ENCODE measurements at places on chromosomes 2 and 18. TPM values are rescaled to one million over a fixed set of nuclear protein-coding genes. Genes with fewer than 3 reads are reported as not detected.
A peak's percentile ranks its signal among the peaks of the same experiment; 100 is the strongest.

DNA sequence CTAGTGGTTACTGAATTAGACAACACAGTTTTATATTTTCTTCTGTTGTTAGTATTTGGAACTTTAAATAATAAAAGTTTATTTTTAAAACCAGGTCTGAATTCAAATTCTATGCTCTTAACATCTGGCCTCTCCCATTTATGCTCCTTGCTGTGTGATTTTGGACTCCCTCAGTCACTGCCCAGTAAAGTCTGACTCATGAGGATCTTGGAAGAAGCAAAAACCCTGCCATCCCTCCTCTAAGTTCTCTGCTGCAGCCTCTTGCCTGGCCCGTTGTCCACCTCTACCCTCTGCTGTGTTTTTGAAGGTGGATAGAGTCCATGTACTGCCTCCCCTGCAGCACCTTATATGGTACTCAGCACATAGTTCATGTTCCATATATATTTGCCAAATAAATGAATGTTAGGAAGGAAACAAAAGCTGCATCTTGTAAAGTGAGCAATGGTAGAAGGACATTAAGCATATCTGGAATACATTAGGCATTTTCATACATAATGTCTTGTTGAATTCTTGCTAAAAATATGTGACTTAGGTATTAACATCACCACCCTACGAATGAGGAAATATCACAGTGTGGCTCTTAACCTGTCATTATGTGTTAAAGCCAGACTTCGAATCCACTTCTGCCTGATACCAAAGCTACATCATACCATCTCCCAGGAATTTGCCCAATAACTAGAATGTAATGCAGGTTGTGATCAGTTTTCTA is 62.1 kb downstream of the THNSL2 start:
- DNase-seq, result no peak

GRCh38 chr18:30234755-30235154 is 807.8 kb downstream of the DSC3 start:
- DNase-seq, result no peak

GRCh38 chr2:61787941-61788563 is 65.8 kb downstream of the FAM161A start:
- no peak for DNase-seq

DNA sequence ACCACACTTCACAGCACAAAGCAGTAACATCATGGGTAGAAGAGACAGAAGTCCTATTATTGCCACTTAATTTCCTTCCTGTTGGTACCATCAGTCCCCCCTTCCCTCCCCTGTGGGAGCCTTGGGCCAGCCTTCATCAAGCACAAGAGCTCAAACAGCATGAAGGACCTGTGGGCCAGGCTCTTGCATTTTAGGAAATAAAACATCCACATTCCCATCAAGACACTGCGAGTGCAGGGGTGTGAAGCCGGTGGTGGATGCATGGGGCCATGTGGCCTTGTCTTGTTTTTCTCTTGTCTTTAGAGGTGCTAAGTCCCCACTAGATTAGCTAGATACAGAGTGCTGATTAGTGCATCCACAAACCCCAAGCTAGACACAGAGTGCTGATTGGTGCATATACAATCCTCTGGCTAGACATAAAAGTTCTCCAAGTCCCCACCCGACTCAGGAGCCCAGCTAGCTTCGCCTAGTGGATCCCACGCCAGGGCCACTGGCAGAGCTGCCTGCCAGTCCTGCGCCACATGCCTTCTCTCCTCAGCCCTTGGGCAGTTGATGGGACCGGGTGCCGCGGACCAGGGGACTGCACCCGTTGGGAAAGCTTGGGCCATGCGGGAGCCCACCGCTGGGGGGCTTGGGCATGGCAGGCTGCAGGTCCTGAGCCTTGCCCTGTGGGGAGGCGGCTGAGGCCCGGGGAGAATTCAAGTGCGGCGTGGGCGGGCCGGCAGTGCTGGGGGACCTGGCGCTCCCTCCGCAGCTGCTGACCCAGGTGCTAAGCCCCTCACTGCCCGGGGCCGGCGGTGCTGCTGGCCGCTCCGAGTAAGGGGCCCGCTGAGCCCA is 14.7 kb upstream of the PXDN start:
- DNase-seq, result no peak

- no peak for DNase-seq
Measured at GRCh38 chr2:201957091-201957490, 76.6 kb upstream of the FZD7 start.

DNA sequence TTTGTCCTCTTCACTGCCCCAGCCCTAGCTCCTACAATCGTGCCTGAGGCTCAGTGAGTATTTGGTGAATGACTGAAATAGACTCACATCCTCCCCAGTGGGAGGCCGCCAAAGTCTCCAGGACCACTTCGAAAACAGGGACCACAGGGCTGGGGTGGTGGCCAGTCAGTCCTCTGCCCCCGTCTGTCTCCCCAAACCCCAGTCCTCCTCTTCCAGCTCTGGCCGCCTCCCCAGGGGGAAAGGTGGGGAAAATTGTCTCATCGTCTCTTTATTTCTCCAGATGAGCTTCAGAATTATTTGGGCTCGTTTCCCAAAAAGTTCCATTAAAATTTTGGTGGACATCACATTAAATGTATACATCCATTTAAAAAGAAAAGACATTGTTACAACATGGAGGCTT is 43.5 kb downstream of the NPPC start:
- DNase-seq, result no peak

DNA sequence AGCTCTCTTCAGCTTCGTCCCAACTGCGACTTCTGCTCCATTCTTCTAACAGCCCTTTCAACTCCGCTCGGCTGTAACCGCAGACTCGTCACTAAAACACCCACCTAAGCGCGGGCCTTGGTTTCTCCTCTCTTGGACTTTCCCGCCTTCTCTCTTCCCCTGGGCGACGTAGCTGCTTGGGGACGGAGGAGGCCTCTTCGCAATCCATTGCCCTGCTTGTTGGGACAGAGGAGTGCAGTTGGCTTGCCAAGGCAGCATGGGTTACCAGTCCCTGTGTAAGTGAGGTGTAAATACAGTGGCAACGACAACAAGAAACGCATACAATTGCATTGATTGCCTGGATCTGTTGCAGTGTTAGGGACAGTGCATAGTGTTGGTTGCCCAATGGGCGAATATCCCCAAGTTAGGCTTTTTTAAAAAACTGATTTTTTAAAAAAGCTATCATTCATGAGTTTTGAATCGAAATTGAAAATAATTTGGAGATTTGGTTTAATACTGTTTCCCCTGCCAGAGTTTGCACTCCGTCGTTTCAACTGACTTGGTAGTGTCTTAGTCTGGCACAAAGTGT is 484 bp upstream of the DARS1 start:
- DNase-seq, result peak; percentile 65

DNA sequence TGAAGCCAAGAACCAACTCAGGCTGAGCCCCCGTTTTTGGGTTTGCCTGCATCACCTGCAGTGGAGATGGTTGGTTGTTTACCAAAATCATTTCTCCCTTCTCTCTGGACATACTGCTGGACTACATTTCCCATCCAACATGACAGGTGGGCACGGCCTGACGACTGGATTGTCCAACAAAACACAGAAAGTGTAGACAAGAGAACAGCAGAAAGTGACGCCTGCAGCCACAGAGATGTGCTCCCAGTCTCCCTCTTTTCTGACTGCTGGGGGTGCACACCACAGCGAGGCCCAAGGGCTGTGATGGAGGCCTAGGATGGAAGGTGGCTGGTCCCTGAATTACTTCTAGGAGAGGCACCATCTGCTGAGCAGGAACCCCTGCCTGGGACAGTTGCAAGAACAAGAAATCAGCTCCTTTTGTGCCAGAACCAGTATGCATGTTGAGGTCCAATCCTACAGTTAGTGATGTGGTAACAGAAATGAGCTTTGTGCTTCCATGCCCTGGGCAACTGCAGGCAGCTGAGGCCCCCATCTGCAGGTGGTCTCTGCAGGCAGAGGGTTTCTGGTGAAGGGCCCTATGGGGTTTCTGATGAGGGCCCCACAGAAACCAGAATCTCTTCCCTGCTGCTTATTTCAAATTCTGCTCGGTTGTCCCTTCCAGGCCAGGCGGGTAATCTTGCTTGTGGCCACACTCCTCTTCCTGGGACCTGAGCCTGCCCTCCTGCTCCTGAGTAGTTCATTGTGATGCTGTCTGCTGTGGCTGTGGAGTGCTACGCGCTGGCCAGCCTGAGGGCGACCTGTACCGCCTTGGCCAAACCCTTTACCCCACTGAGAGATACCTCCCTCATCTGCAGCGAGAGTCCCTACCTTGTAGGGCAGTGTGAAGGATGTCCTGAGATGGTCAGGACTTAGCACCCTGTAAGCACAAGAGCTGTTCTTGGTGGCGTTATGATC is 168.3 kb downstream of the ASB1 start:
- no peak for DNase-seq

The GPAT2 gene
- 18.4 TPM for total RNA-seq

The STAT4 gene
- 57.4 TPM for total RNA-seq

The CRYGD gene
- total RNA-seq, result not detected

The ALKAL2 gene
- total RNA-seq, result 0.18 TPM

The RGPD3 gene
- total RNA-seq, result 0.16 TPM

The EGR4 gene
- total RNA-seq, result 1.9 TPM
